ENCODE measurements at places on chromosomes 13 and 19.

GRCh38 chr13:105785436-105785835 is 750.0 kb downstream of the EFNB2 start:
- DNase-seq, result no peak

GRCh38 chr19:18233224-18233825 is 7.1 kb upstream of the PDE4C start:
- no peak for DNase-seq

DNA sequence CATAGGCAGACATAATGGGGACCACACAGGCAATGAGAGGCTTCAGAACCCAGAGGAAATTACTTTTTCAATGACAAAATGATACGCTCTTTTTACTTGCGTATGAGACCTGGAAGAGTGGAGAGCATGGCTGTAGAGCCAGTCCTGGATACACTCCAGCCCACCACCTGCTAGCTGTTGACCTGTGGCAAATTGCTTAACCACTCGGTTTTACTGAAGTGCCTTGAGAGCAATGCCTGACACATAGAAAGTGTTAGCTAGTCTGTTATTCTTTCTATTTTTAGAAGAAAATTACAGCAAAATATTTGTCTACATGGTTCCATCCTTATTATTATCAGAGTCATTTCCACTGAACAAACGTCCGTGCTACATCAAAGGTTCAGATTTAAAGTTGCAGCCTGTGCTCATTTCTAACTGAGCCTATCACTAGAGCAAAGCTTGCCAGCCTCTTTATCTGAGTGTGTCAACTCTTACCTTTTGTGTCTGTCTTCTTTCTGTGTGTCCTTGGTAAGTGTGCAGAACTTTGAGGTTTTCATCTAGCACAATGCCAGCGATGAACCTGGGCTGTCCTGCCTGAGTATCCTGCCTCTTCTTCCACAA is 9.6 kb upstream of the GPR183 start:
- DNase-seq, result no peak

- peak; percentile 31 for DNase-seq
Observed at GRCh38 chr19:51327066-51328001, 14.6 kb downstream of the VSIG10L start.

- peak; percentile 68 for DNase-seq
Observed at GRCh38 chr19:18450931-18451836, 13.3 kb upstream of the ISYNA1 start.

- DNase-seq, result no peak
Observed at GRCh38 chr13:98581971-98582702, 5.2 kb upstream of the STK24 start.

GRCh38 chr13:24307211-24308067 is 1.9 kb upstream of the C1QTNF9 start:
- no peak for DNase-seq

- DNase-seq, result no peak
Observed at GRCh38 chr13:103130681-103131210, 64.5 kb upstream of the SLC10A2 start.

- no peak for DNase-seq
Observed at GRCh38 chr19:32748497-32748896, 28.9 kb downstream of the TDRD12 start.

- DNase-seq, result no peak
Observed at GRCh38 chr13:20303636-20304035, 71.5 kb upstream of the GJB6 start.

DNA sequence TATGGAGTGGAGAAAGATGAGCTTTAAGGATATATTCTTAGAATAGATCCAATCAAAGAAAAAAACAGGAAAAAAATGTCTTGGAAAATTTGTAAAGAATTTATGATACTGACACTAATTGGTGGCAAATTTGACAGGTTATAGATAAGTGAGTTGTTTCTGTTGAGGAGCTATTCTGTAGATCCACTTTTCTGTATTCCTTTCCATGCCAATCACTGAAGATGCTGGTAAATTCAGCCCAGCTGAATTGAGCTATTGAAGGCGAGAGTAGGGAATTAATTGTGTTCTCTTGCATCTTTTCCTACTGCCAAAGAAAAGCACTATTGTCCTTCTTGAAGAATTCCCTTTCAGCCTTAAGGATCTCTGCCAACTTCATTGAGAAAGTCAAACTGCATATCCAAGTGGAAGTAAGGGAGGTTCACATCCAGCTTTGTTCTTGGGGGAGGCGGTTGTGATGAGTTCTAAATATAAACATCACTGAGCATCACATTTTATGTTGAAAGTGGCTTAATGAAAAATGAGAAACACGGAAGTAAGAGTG is 113.1 kb downstream of the PCDH9 start:
- DNase-seq, result no peak

GRCh38 chr13:98372876-98373275 is 195.8 kb upstream of the RNF113B start:
- DNase-seq, result no peak

GRCh38 chr13:51457086-51457815 is 4.4 kb upstream of the INTS6 start:
- DNase-seq, result no peak

GRCh38 chr19:29121684-29122083 is 91.3 kb downstream of the UQCRFS1 start:
- DNase-seq, result no peak

DNA sequence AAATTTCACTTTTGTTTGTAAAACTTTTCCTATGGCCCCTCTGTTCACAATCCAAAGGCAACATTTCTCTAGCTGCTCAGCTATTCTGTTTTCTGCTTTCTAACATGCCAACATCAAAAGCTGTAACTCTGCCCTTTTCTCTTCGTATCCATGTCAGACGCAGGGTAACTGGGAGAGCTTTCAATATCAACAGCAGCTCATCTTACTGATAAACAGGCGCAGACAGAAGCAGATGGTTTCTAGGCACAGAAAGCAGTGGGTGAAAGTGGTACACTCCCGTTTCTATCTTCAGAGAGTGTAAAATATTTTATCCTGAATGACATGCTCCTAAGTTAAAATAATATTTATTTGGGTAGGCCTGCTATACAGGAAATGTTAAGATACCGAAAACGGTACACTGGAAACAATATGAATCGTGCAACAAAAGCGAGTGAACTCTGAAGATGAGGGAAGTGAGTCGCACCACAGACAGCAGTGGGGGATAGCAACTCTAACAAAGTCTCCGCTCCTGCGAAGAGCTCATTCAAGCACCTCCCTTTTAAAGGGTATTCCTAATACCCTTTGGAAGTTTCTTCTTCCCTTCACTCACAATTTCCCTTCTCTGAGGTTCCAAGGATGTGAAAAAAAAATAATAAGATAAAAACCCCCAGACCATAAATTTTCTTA is 798.3 kb downstream of the GPC5 start:
- DNase-seq, result no peak

- no peak for DNase-seq
Observed at GRCh38 chr19:15893477-15893876, 4.4 kb downstream of the CYP4F2 start.

DNA sequence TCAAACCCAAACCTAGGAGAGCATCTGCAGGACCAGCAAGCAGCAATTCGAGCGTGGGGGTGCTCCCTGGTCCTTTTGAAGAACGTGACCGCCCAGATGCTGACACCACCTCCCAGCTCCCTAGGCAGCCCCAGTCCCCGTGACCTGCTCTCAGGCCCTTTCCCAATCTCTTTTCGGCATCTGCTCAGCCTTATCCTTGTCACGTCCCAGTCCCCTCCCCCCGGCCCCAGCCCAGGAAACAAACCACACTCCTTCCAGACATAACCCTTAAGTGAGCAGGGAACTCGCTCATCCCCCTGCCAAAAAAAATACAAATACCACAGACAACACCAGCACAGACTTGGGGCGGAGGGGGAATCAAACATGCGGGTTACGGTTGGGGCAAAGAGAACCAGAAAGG is 3.3 kb downstream of the MLLT1 start:
- no peak for DNase-seq

GRCh38 chr13:48731957-48732569 is 78.3 kb downstream of the CYSLTR2 start:
- peak; percentile 28 for DNase-seq

- no peak for DNase-seq
Observed at GRCh38 chr13:23871616-23872220, 17.5 kb downstream of the MIPEP start.

- DNase-seq, result no peak
Observed at GRCh38 chr13:24124789-24125476, 35.6 kb upstream of the SPATA13 start.

DNA sequence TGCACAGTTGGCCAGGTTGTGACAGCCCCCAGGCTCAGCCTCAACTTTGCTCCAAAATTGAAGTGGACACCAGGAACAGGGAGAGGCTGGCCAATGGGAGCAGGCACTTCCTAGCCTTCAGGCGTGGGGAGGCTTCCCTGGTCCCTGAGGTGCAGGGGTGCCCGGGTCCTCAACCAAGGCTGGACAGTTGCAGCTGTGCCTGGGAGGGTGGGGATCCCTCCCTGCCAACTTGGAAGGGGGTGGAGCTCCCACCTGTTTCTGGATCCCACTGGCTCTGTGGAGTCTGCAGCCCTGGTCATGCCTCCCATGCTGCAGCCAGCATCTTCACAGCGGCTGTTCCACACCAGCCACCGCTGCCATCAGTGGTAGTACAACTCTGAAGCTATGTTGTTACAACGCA is 502.8 kb upstream of the SLITRK5 start:
- DNase-seq, result no peak

- no peak for DNase-seq
Observed at GRCh38 chr13:32153056-32153455, 121.5 kb downstream of the FRY start.

- DNase-seq, result no peak
Observed at GRCh38 chr13:113848020-113848419, 15.9 kb downstream of the GAS6 start.

DNA sequence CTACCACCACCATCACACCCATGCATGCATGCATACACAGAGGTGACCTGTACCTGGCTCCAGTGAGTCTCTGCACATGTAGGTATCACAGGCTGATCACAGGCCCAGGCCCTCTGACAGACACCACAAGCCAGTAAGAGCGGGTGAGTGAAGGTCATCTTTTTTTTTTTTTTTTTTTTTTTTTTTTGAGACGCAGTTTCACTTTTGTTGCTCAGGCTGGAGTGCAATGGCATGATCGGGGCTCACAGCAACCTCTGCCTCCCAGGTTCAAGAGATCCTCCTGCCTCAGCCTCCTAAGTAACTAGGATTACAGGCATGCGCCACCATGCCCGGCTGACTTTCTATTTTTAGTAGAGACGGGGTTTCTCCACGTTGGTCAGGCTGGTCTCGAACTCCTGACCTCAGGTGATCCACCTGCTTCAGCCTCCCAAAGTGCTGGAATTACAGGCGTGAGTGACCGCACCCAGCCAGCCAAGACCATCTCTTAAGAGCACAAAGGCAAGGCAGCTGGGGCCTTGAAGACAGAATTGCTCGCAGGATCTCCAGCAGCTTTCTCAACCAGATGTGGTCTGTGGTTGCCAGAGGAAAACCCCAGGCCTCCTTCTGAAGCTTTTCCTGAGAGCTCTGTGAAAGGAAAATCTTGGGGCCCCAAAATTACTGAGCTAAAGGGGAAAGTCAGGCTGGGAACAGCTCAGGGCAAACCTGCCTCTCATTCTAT is 3.2 kb upstream of the NKG7 start:
- DNase-seq, result no peak

GRCh38 chr13:43665388-43665787 is 121.4 kb downstream of the ENOX1 start:
- DNase-seq, result no peak

GRCh38 chr13:106373989-106374572 is 161.4 kb downstream of the EFNB2 start:
- no peak for DNase-seq

Measured in activated CD8-positive, alpha-beta memory T cell treated with anti-CD3 and anti-CD28 coated beads for 48 hours (primary cell).